ENCODE measurements at places on chromosomes 1 and 21.

- no peak for DNase-seq
Measured at GRCh38 chr1:42957880-42958487, 684 bp downstream of the SLC2A1 start.

DNA sequence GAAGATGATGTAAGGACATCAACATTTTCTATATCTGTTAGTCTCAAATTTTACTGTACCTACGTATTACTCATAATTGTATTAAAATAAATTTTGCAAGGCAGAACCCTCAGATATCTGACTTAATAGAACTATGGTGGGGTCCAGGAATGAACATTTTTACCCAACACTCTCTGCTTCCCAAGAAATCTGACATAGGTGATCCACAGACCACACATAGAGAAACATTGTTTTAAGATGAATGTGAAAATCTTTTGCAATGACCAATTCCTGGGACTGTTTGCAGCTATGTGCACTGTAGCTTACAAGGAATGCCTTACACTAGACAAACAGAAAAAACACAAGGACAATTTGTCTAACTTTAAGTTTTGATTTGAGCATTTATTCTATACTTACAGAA, 645.6 kb upstream of the ADGRL2 start:
- no peak for DNase-seq

DNA sequence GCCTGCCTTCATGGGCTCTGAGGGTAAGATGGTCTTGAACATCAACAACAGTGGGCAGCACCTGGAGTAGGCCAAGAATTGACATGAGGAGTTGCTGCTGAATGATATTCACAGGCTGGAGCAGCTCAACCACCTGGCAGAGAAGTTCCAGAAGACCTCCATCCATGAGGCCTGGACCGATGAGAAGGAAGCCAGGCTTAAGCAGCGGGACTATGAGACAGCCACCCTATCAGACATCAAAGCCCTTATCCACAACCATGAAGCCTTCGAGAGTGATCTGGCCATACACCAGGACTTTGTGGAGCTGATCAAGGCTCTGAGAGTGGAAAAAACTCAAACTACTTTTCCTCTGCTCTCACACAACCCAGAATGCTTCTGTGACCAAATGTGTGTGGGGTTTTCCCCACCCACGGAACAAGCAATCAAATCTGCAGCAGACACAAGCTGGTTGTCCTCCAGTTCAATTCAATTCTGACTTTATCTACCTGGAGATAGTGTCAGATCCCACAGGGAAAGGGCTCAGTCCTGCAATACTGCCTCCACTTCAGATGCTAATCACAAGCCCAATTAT, 12.1 kb upstream of the EPHA10 start:
- DNase-seq, result no peak

DNA sequence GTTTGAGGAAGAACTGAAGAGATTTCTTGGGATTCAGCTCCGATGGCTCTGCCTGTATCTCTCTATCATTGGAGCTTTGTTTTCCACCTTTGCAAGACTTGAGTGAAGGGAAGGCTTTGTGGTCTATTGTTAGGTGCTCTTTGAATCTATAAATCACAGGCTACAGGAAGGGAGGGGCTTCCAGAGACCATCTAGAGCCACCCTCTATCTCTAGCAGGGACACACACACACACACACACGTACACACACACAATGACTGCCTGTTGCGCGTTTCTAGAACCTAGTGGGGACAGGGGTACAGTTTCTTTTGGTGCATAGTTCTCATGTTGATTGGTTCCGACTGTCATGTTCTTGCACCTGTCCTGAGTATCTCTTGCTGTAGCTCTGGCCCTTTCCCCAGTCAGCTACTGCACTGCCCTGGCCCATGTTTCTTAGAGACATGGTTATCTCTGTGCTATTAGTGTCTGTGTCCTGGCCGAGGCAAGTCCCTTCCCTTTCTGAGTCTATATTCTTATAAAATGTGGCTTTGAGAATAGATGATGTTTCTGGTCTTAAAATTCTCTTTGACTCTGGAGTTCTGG, 60.7 kb downstream of the MAN1C1 start:
- DNase-seq, result no peak

GRCh38 chr21:38352536-38353219, 95.9 kb downstream of the KCNJ15 start:
- no peak for DNase-seq

DNA sequence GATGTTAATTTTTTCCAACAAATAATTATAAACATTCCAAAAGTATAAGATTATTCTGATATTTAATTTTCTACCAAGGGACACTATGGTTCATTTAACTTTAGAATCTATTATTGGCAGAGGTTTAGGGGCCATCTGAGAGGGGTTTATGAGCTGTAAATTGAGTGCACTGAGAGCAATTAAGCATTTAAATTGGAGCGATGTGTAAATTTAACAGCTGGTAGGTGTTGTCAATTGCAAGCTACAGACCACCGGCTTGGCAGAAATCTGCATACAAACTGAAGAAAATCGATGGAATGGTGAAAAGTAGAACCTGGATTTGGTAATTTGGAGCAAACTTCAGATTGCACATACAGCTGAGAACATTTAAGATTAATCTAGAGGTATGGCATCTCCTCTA, 55.8 kb upstream of the MTF2 start:
- no peak for DNase-seq

- DNase-seq, result no peak
Measured at GRCh38 chr1:153390938-153391710, at the start of gene S100A8. TSS of gene S100A8 (minus strand) at chr1:153391073. CDS start at chr1:153390535, 538 bp downstream.

- peak; percentile 54 for DNase-seq
Measured at GRCh38 chr1:10960411-10961299, 51.8 kb upstream of the TARDBP start.
